ENCODE measurements at places on chromosomes 2 and 18.
A peak's percentile ranks its signal among the peaks of the same experiment; 100 is the strongest.

GRCh38 chr2:60292242-60292641, 261.2 kb downstream of the BCL11A start:
- no peak overlapping the region for H3K4me3 ChIP-seq
- no peaks in the 10 kb centered on the region for H3K36me3 ChIP-seq
- H3K4me1 ChIP-seq = peaks cover under 1% of the 10 kb centered on the region
- H3K27ac ChIP-seq = no peak overlapping the region
- DNase-seq = no peak

DNA sequence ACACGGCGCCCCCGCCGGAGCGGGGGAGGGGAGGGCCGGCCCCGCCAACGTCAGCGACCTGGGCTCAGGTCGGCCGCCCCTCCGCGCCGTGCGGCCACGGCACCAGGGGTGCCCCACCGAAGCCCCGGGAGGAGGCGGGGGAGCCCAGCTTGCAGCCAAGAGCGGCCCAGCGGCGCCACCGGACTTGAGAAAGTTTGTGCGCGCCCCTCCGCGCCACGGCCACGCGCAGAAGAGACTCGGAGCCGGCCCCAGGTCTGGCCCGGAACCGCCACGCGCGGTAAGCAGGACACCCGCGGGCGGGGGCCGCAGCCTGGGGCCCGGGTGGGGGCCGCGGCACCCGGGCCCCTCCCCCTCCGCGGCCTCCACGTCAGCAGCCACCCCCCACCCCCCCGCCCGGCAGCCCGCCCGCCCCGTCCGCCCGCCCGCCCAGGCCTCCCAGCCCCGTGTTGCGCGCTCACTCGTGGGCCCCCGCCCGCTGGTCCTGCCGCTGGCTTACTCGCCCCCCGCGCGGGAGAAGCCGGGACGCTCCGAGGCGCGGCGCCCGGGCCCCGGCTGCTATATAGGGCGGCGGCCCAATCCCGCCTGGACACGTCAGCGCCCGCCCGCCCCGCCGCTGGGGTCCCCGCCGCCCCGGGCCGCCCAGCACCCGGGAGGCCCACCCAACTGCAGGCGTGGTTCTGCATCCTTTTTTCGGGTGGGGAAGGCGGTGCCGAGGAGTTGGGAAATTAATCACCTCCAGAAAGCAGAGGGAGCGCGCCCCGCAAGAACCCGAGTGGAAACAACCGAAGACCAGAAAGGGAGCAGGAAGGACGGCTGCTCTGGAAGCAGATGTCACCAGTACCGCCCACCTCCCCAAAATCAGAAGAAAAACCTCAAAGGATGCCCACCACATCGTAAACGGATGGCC, 42.9 kb downstream of the HDLBP start:
- peaks cover under 1% of the 10 kb centered on the region for H3K36me3 ChIP-seq
- peak overlapping the region; percentile 63 for H3K4me3 ChIP-seq
- H3K27ac ChIP-seq = peak overlapping the region; percentile 99
- no peaks in the 10 kb centered on the region for H3K27me3 ChIP-seq
- DNase-seq = peak; percentile 59

GRCh38 chr18:14947482-14948162, 199.7 kb downstream of the ANKRD30B start:
- H3K27me3 ChIP-seq = no peaks in the 10 kb centered on the region
- no peaks in the 10 kb centered on the region for H3K36me3 ChIP-seq
- H3K4me1 ChIP-seq = no peaks in the 10 kb centered on the region

DNA sequence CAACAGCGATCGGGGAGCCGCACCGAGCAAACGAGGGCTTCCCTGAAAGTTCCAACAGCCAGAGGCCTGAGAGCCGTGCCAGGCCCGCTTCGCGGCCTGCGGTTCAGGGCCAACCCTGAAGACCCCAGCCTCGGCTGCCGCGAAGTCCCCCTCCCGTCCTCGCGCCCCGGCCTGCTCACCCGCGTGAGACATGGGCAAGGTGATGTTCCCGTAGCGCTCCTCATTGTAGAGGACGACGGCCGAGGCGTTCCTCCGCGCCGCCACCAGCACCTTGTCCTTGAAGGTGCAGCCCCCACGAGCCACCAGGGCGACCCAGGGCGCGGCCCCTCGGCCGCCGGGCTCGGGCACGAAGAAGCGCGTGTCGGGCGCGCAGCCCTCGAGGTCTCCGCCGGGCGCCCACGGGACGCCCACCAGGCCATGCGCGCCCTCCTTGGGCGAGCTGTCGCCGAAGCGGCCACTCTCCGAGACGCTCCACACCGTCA, 510 bp downstream of the RNF149 start:
- DNase-seq = peak; percentile 32
- H3K36me3 ChIP-seq = no peaks in the 10 kb centered on the region
- H3K4me3 ChIP-seq = peak overlapping the region; percentile 73

GRCh38 chr18:40048886-40049650, 1906.0 kb upstream of the PIK3C3 start:
- no peak overlapping the region for H3K27ac ChIP-seq
- H3K36me3 ChIP-seq = no peaks in the 10 kb centered on the region
- DNase-seq = no peak
- no peaks in the 10 kb centered on the region for H3K4me1 ChIP-seq

DNA sequence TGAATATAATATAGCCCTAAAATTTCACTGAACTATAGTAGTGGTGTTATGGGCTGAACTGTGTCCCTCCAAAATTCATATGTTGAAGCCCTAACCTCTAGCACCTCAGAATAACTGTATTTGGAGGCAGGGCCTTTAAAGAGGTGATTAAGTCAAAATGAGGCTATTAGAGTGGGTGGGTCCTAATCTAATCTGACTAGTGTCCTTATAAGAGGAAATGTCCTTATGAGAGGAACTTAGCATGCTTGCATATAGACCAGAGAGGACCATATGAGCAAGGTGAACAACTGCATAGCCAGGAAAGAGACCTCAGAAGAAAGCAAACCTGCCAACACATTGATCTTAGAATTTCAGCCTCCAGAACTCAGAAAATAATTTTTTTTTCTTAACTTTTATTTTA, 238.4 kb downstream of the ZEB2 start:
- no peaks in the 10 kb centered on the region for H3K4me1 ChIP-seq
- no peak overlapping the region for H3K4me3 ChIP-seq
- H3K36me3 ChIP-seq = no peaks in the 10 kb centered on the region
- H3K27ac ChIP-seq = no peak overlapping the region

All from body of pancreas (tissue), 4 donors.